Mononuclear cell (primary cell): ENCODE measurements at places on chromosomes 12 and 14. TPM values are rescaled to one million over a fixed set of nuclear protein-coding genes. Genes with fewer than 3 reads are reported as not detected.

The AVPR1A gene
- 1.9 TPM for total RNA-seq

The FITM1 gene
- total RNA-seq, result 0.42 TPM

The TAS2R50 gene
- total RNA-seq, result 0.31 TPM

The MLXIP gene
- total RNA-seq, result 27.1 TPM

The PRB4 gene
- not detected for total RNA-seq

The KRR1 gene
- 141 TPM for total RNA-seq

The LRR1 gene
- total RNA-seq, result 10.8 TPM

The C1QL4 gene
- 0.10 TPM for total RNA-seq

The AMN gene
- total RNA-seq, result 0.84 TPM

The LGR5 gene
- total RNA-seq, result not detected

The R3HDM2 gene
- total RNA-seq, result 31.3 TPM

The CLEC4A gene
- total RNA-seq, result 31.3 TPM

The LAG3 gene
- 0.31 TPM for total RNA-seq
